NCI-H187 treated with DMSO at 0.1 percent for 48 hours (cell line): ENCODE measurements at places on chromosomes 16 and 17.

DNA sequence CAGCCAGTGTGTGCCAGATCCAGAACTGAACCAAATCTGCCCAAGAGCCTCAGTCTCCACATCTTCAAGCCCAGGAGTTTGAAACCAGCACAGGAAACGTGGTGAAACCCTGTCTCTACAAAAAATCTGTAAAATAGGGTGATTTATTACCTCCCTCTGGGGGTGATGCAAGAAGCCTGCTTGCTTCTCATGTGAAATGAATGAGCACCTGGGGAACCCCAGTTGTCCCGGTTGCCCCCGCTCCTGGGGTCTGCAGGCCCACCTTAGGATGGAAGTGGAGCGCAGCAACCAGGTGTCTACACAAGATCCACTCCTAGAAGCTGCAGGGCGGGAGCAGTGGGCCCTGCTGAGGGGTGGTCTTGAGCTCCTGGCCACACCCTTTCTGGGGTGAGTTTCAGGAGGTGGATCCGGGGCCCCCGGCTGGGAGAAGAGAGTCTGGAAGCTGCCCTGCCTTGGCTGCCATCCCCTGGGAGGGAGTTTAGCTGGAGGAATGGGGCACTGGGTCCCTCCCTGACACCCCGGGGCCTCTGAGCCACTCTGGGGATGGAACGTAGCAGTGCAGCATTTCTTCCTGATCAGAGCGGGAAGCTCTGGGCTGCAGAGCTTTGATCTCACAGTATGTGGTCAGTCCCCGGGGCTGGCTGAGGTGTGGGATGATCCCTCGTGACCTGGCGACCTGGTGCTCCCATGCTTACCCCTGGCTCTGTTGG, 117.8 kb downstream of the RAB11FIP4 start:
- DNase-seq, result no peak

GRCh38 chr17:41919840-41920579, 1.3 kb upstream of the ACLY start:
- DNase-seq, result no peak

- no peak for DNase-seq
Measured at GRCh38 chr17:59151591-59151990, 3.4 kb downstream of the SKA2 start.

GRCh38 chr16:45454-45853, 8.0 kb downstream of the POLR3K start:
- no peak for DNase-seq

GRCh38 chr16:56121156-56121500, 70.2 kb upstream of the GNAO1 start:
- DNase-seq, result no peak

GRCh38 chr16:29875206-29875605, 12.2 kb upstream of the CDIPT start:
- no peak for DNase-seq

DNA sequence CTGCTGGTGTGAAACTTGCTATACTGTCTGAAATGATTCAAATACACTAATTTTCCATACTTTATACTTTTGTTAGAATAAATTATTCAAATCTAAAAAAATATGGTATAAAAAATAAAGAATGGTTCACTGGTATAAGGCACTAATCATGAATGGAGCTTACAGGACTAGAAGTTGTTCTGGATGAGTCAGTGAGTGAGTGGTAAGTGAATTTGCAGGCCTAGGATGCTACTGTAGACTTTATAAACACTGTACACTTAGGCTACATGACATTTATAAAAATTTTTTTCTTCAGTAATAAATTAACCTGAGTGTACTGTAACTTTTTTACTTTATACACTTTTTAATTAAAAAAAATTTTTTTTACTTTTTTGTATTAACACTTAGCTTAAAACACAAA, 95.5 kb downstream of the MAP2K4 start:
- DNase-seq, result no peak

GRCh38 chr16:87392821-87393679, 914 bp downstream of the MAP1LC3B start:
- DNase-seq, result no peak

DNA sequence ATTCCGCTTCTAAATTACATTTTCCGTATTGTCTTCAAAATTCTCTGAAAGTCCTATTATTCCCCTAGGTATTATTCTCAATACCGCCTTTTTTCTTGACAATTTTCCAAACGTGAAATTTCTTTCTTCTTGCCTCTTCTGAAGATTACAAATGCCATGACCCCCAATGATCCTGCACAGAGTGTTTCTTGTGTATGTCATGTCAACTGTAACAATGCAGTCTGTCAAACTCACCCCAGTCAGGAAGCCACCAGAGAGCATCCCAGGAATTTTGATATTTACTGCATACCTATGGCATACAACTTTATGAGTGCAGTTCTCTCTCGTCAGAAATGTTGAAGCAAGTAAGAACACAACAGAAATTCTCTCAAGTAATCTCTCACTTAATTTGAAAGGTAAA, 847.3 kb upstream of the CDH8 start:
- DNase-seq, result no peak

- no peak for DNase-seq
Measured at GRCh38 chr17:50289991-50290702, 15.9 kb downstream of the TMEM92 start.

GRCh38 chr17:8220783-8221662, 10.6 kb upstream of the AURKB start:
- DNase-seq, result peak; percentile 39

DNA sequence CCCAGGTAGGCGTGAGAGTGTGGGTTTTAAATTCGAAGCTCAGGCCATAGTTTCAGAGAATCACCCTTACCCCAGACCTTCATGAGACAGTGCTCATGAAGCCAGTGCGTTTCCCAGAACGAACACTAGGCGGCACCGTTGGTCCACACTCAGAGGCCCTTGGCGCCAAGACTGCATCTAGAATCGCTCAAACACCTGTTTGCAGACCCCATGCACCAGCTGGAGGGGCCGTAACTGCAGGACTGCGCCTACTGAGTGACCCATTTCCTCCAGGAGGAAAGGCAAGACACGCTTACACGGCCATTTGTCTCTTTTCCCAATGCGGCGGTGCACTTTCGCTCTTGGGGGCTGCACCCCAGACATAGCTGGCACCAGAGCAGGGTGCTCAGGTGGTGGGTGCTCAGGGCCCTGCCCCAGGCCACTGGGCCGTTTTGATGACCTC, 34.0 kb downstream of the ADGRG5 start:
- DNase-seq, result no peak

- no peak for DNase-seq
Measured at GRCh38 chr16:81921843-81922584, 89.3 kb downstream of the SDR42E1 start.

- DNase-seq, result no peak
Measured at GRCh38 chr17:48609759-48610281, 997 bp downstream of the HOXB7 start.

DNA sequence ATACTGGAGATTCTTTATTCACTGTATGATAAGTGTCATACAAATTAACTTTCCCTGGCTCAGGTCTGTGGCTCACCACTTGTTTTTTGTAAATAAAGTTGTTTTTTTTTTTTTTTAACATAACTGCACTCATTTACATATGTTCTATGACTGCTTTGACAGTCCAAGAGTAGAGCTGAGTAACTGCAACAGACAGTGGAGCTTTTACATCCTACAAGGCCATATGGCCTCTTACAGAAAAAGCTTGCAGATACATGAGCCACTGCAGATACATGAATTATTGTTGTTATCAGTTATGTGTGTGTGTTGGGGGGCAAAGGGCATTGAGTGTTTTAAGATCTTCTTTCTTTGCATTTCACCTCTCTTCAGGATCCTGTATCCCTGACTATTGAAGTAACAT, 311.7 kb downstream of the BCAS3 start:
- DNase-seq, result no peak

DNA sequence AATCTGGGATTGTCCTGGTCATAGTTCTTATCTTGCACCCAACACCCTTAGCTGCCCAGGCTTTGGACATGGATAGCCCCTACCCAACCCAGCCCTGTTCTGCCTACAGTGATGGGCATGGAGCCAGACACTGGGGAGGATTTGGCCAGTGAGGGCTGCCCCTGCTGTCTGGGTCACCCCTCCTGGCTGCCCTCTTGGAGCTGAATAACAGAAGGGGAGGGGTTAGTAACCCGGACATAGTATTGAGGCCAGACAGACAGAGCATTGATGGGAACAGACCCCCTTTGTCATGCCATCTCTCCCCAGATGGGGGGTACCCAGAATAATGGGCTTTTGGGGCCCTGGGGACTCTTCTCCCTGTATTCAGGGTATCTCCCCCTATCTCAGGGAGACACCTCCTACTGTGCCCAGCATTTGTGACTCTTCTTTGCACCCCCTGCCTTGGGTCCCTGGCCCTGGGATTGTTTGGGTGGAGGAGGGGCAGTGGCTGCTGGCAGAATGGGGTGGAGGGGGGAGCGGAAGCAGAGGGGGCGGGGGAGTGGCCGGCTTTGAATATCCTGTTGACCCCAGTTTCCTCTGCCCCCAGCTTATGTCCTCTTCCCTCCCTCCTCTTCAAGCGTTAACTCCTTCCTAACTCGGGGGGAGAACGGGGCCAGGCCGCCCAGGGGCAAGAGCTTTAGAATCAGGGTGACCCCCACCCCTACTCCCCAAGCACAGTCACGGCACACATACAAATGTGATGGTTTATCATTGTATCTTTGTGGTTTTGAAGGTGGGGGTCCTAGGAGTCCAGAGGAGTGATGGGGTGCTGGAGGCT, 17.0 kb downstream of the GJD3 start:
- no peak for DNase-seq

GRCh38 chr16:48317026-48317425, 68.2 kb downstream of the SIAH1 start:
- DNase-seq, result no peak

DNA sequence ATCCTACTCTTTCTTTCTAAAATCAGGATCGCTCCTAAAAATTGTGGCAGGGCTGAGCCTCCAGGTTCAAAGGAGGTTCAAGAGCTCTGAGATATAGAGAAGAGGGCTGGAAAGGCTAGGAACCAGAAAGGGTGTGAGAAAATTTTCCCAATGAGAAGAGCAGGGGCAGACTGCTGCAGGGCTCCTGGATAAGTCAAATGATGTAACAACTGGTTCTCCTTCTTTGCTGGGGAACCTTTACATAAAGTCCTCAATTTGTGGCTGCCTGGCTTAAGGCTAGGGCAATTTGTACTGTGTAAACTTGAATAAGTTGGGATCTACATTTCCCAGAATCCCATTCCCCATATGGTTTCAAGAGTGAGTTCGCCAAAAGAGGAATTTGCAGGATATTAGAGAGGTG, 16.3 kb upstream of the AKAP1 start:
- DNase-seq, result no peak

DNA sequence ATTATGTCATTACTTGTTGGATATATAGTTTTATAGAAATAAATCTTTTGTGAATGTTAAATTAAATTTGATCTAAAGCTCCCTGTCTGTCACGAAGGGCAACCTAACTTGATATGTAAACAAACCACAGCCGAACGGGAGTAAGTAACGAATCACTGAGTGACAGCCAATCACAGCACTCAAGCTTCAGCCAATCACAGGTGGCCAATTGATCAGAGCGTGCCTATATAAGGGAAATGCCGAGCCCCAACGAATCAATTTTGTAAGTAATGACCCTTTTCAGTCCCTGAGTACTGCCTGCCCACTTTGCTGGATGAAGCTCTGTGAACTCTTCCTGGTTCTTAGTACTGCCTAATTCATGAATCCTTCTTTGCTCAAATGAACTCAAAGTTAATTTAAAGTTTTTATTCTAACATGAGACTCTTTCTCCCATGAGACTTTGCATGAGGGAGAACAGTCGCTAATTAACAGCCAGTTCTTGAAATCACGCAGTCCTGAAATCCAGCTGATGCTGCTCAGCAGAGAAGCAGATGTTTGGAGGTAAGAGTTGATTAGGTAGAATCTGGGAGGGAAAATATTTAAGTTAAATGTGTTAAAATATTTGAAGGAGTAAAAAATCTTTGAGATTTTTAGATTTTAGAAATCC, 302.2 kb downstream of the CNTNAP4 start:
- DNase-seq, result no peak

DNA sequence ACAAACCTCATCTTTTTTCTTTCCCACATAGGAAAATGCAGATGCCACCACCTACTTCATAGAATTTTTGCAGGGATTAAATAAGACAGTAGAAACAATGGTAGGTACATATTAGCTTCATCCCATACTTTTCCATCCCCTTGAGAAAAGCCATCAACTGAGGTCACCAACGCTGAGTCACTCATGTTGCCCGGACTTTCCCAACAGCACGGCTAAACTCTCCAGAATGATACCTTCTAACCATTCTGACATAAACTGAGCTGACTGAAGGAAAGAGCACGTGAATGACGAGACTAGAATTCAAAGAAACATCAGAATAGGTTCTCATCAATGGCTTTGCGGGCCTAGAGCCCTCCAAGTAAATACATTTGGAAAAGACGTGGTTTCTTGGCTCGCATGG, 146.0 kb upstream of the RCVRN start:
- no peak for DNase-seq

GRCh38 chr17:32947736-32948135, 19.8 kb downstream of the TMEM98 start:
- DNase-seq, result no peak

- DNase-seq, result no peak
Measured at GRCh38 chr16:50066482-50067289, 916 bp downstream of the HEATR3 start.

DNA sequence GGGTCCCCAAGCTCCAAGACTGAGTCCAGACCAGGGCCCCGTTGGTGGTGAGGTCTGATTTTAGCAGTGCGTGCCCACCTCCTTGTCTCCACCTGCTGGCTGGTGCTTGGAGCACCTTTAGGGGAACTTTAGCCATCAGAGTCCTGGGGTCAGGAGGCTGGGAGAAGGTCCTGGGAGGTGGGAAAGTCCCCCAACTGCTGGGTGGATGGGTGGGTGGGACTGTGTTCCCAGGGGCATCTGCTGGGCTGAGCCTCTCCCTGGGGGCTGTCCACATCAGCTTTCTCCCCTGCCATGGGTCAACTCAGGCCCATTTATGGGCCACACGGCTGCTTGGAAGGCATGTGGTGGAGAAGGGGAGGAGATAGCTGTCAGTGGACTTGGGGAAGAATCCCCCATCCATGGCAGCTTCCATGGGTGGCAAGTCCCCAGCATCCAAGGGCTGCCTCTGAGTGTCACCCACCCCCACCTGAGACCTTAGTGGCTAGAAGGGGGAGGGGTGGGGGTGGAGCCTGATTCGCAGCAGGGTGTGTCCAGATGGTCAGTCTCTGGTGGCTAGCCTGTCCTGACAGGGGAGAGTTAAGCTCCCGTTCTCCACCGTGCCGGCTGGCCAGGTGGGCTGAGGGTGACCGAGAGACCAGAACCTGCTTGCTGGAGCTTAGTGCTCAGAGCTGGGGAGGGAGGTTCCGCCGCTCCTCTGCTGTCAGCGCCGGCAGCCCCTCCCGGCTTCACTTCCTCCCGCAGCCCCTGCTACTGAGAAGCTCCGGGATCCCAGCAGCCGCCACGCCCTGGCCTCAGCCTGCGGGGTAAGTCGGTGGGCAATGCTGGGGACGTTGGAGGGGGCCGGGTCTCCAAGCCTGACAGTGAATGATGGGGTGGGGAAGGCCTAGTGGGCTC, at the start of gene TRPV2:
TRPV2 (plus strand) TSS at position 541 of the 894 bp plus-strand sequence. CDS start 2,098 bp downstream, outside the sequence.
- DNase-seq, result no peak
